Mammary microvascular endothelial cell (primary cell): ENCODE measurements at places on chromosomes 13 and 19. TPM values are rescaled to one million over a fixed set of nuclear protein-coding genes. Genes with fewer than 3 reads are reported as not detected.

Gene PTPRH
- 3.1 and 5.3 TPM in 2 replicates for total RNA-seq

Gene COL5A3
- total RNA-seq, result 0.05 and 0.20 TPM in 2 replicates

Gene KLK15
- not detected in 2 replicates for total RNA-seq

Gene FPR2
- total RNA-seq, result not detected in 2 replicates

Gene CNMD
- not detected in 2 replicates for total RNA-seq

Gene KLK2
- total RNA-seq, result not detected in 2 replicates

Gene SHFL
- 32.0 and 37.4 TPM in 2 replicates for total RNA-seq

Gene KLK7
- not detected in 2 replicates for total RNA-seq

Gene OR7C1
- total RNA-seq, result not detected in 2 replicates

Gene ZNF790
- 2.9 and 3.1 TPM in 2 replicates for total RNA-seq

Gene RAB3D
- total RNA-seq, result 17.8 and 24.6 TPM in 2 replicates

Gene EDNRB
- total RNA-seq, result 7.3 and 9.4 TPM in 2 replicates

Gene ZMYM5
- 6.0 and 7.2 TPM in 2 replicates for total RNA-seq

Gene LRCH1
- total RNA-seq, result 8.6 and 10.8 TPM in 2 replicates

Gene TNFSF13B
- total RNA-seq, result 0.07 TPM in 1 of 2 replicates, not detected in the other

Gene PPP1R37
- 30.6 and 32.1 TPM in 2 replicates for total RNA-seq

Gene C3
- total RNA-seq, result 1.1 and 2.3 TPM in 2 replicates

Gene C19orf25
- 16.1 and 20.4 TPM in 2 replicates for total RNA-seq

Gene DMKN
- total RNA-seq, result not detected in 2 replicates

Gene CBARP
- 1.9 and 3.1 TPM in 2 replicates for total RNA-seq

Gene FEM1A
- total RNA-seq, result 14.1 and 14.5 TPM in 2 replicates

Gene COX6B1
- total RNA-seq, result 571 and 586 TPM in 2 replicates

Gene CEACAM5
- total RNA-seq, result not detected in 2 replicates

Gene ZNF653
- 5.1 and 9.3 TPM in 2 replicates for total RNA-seq

Gene C19orf67
- not detected in 2 replicates for total RNA-seq

Gene SPC24
- total RNA-seq, result 48.6 and 67.5 TPM in 2 replicates

Gene IFI30
- 16.9 and 21.9 TPM in 2 replicates for total RNA-seq

Gene STAP2
- 27.2 and 30.9 TPM in 2 replicates for total RNA-seq

Gene OR2Z1
- total RNA-seq, result not detected in 2 replicates

Gene NLRP5
- total RNA-seq, result not detected in 2 replicates

Gene FUT3
- total RNA-seq, result not detected in 2 replicates

Gene CEACAM8
- not detected in 2 replicates for total RNA-seq

Gene SPRY2
- total RNA-seq, result 41.9 and 47.7 TPM in 2 replicates

Gene C19orf81
- 1.3 and 5.9 TPM in 2 replicates for total RNA-seq

Gene SULT2A1
- not detected in 2 replicates for total RNA-seq

Gene SIGLEC14
- 0.15 and 0.27 TPM in 2 replicates for total RNA-seq

Gene GFY
- not detected in 2 replicates for total RNA-seq

Gene GRAMD1A
- total RNA-seq, result 45.6 and 49.5 TPM in 2 replicates

Gene NCR1
- total RNA-seq, result not detected in 2 replicates

Gene MBD3L3
- total RNA-seq, result not detected in 2 replicates

Gene KLF16
- total RNA-seq, result 15.8 and 17.9 TPM in 2 replicates
